ENCODE measurements at places on chromosomes 1 and 21.

- no peak for DNase-seq
Observed at GRCh38 chr1:216804111-216804510, 80.9 kb upstream of the ESRRG start.

- peak; percentile 60 for DNase-seq
Observed at GRCh38 chr1:53754484-53755312, 15.7 kb upstream of the GLIS1 start.

DNA sequence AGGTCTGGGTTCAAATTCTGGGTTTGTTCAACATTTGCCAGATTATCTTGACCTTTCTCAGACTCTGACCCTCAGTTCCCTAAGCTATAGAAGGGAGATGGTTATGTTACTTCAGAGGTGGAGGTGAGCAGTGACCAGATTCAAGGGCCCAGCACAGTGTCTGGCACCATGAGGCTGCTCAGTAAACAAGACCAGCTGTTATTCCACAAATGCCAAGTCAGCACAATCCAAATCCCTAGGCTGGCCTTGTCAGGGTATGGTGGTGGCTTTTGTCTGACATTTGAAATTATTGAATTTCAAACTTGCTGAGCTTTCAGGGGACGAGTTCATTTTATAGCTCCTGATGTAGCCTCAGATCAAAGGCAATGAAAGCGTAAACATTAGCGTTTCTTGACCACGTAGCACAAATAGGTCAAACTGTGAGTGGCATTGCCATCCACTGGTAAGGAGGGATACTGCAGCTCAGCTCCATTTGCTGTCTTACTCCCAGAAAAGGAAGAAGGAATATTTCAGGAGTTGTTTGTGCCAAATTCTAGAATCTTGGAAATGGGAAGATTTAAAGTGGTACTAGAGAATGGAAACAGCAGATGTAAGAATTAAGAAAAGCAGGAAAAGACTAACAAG, 94.3 kb upstream of the EDN2 start:
- no peak for DNase-seq

GRCh38 chr1:177772386-177772960, 197.4 kb downstream of the SEC16B start:
- DNase-seq = no peak

DNA sequence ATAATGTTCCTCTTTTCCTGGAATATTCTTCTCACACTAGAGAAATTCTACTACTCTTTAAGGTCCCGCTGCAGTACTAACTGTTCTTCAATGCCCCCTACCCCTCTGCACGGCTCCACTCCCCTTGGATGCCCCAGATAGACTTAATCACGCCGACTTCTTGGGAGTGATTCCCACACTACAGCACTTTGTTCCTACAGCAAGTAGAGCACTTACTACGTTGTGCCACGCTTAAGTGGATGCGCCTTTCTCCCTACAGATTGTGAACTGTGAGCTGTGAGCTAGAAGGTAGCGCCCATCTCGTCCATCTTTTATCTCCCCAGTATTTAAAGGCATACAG, 2.2 kb downstream of the ZNF436 start:
- no peak for DNase-seq

GRCh38 chr1:222928212-222928611, 113.4 kb downstream of the DISP1 start:
- DNase-seq = no peak

GRCh38 chr1:55827350-55827749, 612.2 kb upstream of the USP24 start:
- no peak for DNase-seq

DNA sequence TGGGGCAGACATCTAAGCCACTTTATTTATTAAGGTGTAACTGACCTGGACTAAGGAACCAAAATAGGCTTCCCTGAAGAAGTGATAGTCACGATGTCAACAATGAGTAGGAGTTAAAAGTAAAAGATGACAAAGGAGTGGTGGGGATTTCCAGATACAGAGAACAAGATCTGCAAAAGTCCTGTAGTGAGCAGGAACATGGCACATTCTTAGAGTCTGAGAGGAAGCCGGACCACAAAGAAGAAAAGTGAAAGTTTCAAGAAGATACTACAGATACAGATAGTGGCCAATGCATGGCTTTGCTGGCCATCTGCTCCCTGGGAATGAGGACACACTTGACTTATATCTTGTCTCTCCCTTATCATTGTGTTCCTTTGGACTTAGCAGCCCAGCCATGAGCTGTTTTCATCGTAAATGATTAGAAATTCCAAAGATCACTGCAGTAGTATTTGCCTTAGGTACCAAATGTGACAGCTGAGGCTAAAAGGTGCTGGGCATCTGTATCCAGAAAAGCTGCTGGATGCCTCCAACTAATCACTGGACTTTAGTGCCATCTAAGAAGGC, 302.4 kb upstream of the NR5A2 start:
- DNase-seq = peak; percentile 43

DNA sequence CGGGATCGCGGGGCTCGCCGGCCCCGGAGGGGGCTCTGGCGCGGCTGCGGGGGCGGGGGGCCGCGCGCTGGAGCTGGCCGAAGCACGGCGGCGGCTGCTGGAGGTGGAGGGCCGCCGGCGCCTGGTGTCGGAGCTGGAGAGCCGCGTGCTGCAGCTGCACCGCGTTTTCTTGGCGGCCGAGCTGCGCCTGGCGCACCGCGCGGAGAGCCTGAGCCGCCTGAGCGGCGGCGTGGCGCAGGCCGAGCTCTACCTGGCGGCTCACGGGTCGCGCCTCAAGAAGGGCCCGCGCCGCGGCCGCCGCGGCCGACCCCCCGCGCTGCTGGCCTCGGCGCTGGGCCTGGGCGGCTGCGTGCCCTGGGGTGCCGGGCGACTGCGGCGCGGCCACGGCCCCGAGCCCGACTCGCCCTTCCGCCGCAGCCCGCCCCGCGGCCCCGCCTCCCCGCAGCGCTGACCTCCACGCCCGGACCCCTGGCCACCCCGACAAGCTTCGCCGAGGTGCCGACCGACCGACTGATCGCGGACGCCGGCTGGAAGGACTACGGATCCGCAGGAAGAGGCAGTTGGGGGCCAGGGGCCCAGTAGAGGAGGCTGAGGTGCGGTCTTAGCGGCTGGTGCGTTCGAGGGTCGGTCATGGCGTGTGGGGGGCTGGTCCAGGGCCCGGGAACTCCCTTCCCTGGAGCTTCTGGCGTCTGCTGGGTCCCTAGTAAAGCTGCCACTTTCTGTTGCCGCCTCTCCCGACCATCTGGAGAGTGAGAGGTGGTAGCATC, 711 bp downstream of the TRNP1 start:
- DNase-seq = peak; percentile 64

DNA sequence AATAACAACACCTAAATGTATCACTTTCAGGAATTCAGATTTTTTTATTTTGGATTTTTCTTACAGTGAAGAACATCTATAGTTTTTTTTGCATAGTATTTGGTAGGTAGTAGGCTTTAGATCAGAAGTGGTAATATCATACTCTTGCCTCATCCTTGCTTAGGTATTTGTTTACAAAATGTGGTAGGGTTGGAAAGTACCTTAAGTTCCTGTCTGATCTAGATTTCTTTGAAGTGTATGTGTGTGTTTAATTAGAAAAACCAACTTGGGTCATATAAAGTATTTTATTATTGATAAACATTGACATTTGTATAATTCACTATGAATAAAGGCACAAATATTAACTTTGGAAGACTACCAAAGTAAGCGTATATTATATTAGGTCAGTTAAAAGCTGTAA, 85.3 kb upstream of the GPR88 start:
- DNase-seq = no peak

All from GM13976 (cell line).